ENCODE measurements at places on chromosomes 5 and 9. TPM values are rescaled to one million over a fixed set of nuclear protein-coding genes. Genes with fewer than 3 reads are reported as not detected.

Gene CCDC107
- 20.0 TPM for total RNA-seq

Gene FAM174A
- 22.8 TPM for total RNA-seq

Gene PGM5
- 5.7 TPM for total RNA-seq

Gene FBXO4
- total RNA-seq: 15.7 TPM

Gene RANBP6
- 18.1 TPM for total RNA-seq

Gene IL4
- not detected for total RNA-seq

Gene DND1
- total RNA-seq: 0.26 TPM

Gene LRRC70
- total RNA-seq: 1.5 TPM

Gene SLC9A3
- 2.9 TPM for total RNA-seq

Gene RASEF
- total RNA-seq: 1.8 TPM

Gene TRPM6
- total RNA-seq: 0.16 TPM

Gene FRMPD1
- total RNA-seq: not detected

Gene RHOBTB3
- 57.0 TPM for total RNA-seq

Gene TEX48
- not detected for total RNA-seq

Gene BRIX1
- 157 TPM for total RNA-seq

Gene GRIN1
- not detected for total RNA-seq

Gene PCDHA4
- 0.67 TPM for total RNA-seq

All from SK-MEL-5 (cell line).